ENCODE measurements at places on chromosomes 16 and 17.

- DNase-seq = peak; percentile 94
Measured at GRCh38 chr16:30893744-30894539, at the start of gene BCL7C. Gene BCL7C, minus strand, starts transcription at chr16:30894077. Its CDS starts 133 bp downstream, at chr16:30893944.

DNA sequence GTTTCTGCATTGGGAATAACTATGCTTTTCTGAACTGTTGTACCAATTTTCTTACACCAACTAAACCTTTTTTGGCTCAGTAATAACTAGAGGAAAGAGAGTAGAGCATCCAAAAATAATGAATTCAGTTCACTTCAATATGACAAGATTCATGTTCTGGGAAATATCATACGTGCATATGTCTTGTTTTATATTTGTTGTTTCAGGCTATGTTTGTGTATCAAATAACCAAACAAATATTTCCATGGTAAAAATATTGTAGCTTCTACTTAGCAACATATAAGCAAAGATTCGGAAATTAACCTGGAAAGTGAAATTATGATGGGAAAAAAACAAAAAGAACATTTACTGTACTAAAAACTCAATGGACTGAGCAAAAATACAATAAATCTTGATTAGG, 503.2 kb downstream of the TMEM114 start:
- no peak for DNase-seq

DNA sequence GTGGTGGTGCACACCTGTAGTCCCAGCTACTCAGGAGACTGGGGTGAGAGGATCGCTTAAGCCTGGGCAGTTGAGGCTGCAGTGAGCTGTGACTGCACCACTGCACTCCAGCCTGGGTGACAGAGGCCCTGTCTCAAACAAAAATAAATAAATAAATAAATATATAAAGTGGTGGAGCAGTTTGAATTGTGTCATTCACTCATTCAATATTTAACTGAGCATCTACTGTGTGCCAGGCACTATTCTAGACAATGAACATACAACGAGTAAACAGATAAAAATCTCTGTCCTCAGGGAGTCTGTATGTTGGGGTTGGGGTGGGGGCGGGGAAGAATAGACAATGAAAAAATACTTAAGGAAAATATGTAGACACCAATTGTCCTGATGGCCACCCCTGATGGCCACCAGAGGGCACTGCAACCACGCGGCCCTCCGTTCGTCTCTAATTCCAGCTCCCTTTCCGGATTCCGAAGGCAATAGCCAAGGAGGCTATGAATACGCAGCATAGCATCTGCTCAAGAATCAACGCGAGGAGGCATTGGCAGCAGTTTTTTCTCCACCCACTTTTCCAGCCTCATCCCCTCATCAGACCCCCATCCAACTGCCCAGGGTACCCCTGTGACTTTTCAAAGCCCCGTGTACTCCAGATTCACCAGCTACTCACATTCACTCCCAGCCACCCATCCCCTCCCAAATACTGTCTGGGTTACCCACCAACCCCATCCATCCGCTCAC, 21.4 kb downstream of the QPRT start:
- DNase-seq = peak; percentile 87

DNA sequence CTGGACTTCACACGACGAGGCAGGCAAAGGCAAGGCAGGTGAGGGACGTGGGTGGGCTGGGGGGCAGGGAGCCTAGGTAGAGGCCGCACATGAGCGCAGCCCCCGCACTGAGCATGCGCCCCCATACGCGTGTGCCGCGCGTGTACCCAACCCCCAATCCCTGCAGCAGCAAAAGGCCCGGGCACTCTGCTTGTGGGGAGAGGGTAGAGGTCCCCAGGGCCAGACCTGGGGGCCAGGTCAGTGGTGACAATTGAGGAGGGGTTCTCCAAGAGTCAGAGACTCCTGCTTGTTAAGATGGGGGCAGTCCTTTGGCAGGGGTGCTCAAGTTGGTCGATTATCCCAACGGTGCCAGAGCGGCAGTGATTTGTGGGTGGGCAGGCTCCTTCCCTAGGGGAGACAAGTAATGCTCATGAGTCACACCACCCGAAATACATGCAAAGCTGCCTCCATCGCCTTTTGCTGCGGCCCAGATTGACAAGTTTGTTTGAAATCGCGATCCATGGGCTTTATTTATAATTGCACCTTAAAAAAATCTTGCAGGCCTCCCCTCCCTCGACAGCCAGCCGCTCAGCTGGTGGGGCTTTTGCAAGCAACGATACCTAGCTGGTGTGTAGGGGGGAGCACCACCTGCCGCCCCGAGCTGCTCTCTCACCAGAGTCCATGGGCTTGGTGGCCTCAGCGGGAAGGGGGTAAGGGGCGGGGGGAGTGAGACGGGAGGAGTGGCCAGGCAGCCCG, 1.1 kb upstream of the GIT1 start:
- DNase-seq = peak; percentile 76

DNA sequence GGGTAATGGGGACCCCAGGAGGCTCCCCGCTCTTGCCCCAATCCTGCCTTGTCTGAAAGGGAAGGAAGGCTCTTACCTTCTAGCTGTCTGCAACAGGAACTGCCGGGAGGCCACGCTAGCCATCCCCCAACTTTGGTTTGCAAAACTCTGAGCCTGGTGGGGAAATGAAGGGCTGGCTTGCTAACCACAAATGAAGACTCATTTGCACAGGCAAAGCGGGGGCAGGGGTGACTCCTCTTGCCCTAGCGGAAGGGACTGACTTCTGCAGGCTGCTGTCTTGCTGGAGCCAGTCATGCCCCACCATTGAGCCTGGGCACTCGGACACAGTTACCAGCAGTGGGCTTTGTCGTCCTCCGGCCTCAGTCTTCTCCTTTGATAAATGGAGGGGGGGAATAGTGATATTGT, 52.6 kb downstream of the PLCG2 start:
- DNase-seq = peak; percentile 77

- DNase-seq = no peak
Measured at GRCh38 chr16:53893731-53894435, 189.9 kb downstream of the FTO start.

DNA sequence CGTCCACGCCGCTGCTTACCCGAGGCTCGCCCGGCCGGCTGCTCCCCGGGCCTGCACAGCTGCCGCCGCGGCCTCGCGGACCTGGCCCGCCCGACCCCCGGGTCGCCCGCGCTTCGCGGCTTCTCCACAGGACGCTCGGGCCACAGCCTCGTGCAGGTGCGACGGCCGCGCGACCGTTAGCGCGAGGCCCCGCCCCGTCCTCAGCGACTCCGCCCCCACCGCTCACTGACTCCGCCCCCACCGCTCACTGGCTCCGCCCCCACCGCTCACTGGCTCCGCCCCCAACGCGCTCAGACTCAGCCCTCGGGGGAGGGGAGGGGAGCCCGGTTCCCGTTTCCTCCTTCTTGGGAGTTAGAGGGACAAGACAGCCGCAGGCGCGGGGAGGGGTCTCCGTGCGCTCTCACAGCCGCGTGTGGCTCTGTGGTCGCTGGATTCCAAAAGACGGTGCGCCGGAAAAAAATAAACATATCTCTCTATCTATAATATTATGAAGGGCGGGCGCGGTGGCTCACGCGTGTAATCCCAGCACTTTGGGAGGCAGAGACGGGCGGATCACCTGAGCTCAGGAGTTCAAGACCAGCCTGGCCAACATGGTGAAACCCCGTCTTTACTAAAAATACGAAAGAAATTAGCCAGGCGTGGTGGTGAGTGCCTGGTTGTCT, at the start of gene MEIOB:
TSS of gene MEIOB (minus strand) at position 191 of the 662 bp plus-strand sequence. CDS start 3,989 bp downstream, outside the sequence.
- DNase-seq = peak; percentile 77

- no peak for DNase-seq
Measured at GRCh38 chr17:77869665-77870132, 88.8 kb upstream of the TNRC6C start.

DNA sequence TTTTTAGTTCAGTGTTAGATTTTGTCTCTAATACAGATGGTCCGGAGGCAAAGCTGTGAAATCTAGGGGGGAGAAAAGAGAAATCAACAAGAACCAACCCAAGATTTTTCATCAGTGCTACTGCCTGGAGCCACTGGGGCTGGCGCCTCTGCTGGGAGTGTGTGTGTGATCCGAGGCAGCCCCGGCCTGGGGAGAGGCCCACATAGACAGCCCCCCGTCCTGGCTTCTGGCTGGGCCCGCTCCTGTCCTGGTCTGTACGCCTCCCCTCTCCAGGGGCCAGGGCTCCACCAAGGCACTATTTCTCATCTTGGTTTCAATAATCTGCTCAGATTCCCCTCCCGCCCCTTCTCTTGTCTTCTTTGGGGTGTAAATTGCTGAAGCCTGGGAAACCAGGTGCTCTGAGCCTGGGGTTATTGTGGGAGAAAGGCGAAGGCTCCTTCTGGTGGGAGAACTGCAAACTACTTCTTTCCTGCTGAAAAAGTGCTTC, 7.8 kb downstream of the BAHCC1 start:
- no peak for DNase-seq

- DNase-seq = no peak
Measured at GRCh38 chr16:75099075-75099667, 17.4 kb downstream of the LDHD start.

- no peak for DNase-seq
Measured at GRCh38 chr17:82012640-82013295, 9.9 kb downstream of the CENPX start.

DNA sequence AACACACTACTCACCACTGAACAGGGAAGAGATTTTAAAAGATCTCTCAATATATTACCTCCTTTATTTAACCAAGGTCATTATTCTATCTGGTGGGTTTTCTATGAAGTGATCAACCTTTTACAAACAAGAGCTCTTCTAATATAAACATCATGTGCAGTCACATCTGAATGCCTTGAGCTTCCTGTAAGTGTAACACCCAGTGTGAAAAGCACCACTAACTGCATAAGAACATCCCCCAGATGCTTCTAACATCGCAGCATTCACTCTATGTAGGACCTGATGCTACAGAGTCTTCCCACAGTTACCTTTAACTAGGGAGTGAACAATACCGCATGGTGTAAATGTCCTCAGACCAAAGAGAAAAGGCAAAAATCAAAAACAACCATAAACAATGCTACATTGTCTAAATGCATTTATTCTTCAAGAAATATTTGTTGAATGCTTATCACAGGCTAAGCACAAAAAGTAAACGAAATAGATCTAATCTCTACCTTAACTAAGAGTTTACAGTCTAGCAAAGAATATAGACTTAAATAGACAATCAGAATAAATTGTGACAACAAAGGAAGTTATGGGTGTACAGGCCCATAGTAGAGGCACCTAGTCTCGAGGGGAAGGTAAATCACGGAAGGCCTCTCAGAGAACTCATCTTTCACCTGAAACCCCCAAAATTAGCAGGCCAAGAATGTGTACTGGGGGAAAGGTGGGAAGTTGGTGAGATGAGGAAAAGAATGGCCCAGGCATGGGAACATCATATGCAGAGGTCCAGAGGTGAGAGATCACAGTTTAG, 16.2 kb downstream of the SKAP1 start:
- DNase-seq = no peak

DNA sequence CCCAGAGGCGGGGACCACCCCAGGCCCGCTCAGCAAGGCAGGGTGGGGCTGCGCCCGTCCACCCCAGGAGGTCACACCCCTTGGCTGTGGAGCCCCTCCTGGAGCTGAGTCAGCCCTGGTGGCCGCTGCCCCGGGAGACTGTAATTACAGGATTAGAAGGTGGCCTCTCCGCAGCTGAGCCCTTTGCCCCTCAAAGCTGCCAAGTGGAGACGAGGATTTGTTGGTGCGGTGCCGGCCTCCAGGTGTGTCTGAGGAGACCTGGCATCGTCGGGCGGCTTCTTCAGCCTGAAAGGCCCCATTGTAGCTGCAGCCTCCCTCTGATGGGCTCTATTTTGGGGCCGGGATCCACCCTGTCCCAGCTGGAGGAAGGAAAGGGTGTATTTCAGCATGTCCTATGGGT, 22.7 kb upstream of the SPNS2 start:
- no peak for DNase-seq

DNA sequence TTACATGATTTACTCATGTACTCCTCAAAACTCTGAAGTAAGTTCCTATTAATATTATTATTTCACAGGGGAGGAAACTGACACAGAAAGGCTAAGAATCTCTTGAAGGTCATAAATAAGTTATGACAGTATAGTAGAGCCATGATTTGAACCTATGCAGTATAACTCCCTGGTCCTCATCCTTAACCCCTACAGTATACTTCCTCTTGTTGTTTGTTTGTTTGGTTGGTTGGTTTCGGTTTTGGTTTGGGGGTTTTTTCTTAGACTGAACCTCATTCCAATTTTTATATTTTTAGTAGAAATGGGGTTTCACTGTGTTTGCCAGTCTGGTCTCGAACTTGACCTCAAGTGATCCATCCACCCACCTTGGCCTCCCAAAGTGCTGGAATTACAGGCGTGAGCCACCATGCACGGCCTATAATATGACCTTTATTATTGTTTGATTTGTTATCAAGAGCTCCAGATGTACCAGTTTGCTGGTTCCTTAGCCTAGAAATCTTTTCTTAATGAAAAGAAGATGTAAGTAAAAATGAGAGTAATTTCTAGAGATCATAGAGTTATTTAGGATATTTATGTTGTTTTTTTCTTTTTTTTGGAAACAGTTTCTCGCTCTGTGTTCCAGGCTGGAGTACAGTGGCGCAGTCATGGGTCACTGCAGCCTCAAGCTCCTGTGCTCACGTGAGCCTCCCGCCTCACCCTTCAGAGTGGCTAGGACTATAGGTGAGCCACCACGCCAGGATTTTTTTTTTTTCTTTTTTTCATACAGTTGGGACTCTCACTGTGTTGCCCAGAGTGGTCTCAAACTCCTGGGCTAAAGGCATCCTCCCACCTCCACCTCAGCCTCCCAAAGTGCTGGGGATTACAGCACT, 4.8 kb downstream of the PRR11 start:
- DNase-seq = peak; percentile 24

DNA sequence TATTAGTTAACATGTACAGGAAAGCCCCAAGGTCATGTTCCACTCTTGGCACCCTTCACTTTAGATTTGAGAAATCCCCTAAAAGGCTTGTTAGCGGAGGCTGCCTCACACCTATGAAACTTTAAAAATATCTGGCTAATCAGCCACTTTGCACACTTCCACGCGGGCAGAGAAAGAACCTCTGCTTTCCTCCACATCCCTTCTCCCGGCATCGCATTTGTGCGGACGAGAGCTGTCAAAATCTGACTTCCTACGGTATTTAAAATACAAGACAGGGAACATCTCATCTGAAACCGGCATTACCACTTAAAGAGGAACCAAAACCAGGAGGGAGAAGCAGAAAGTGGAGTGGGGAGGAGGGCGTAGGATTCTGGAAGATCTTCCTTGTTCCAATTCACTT, 422.3 kb downstream of the TMEM114 start:
- no peak for DNase-seq

DNA sequence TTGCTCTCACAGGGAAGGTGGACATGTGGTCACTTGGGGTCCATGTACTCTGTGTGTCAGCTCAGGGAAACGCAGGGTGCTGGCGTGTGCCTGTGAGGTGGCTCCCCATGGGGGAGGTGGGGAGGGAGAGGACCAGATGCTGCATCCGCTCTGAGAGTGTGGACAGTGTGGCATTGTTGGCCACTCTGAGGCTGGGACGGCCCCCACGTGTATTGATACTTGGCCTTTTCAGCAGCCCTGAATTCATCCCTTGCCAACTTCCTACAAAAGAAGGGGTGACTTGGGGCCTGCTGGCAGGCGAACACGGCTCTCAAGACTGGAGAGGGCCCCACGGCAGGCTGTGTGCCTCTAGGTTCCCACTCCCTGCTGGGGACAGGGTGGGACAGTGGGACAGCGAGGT, 120.1 kb downstream of the RAB11FIP4 start:
- DNase-seq = no peak

All from activated CD8-positive, alpha-beta memory T cell treated with anti-CD3 and anti-CD28 coated beads for 24 hours (primary cell).